Jurkat, Clone E6-1 (cell line): ENCODE measurements at places on chromosomes 2 and 18.

DNA sequence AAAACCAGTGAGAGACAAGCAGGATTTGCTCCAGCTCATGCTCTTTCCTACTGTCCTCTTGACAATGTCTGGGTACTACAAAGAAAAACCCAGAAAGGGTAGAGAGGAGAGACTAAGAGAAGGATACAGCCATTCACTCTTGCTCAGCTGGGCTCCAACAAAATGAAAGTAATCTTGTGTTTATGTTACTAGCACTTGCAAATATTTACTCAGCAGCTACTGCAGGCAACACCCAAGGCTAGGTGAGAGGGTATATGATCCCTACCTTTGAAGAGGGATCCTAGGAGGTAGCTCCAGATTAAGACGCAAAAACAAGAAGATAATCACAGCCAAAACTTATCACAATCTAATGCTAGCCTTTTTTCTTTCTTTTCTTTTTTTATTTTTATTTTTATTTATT is 329.6 kb upstream of the ACVR2A start:
- no peak for DNase-seq

DNA sequence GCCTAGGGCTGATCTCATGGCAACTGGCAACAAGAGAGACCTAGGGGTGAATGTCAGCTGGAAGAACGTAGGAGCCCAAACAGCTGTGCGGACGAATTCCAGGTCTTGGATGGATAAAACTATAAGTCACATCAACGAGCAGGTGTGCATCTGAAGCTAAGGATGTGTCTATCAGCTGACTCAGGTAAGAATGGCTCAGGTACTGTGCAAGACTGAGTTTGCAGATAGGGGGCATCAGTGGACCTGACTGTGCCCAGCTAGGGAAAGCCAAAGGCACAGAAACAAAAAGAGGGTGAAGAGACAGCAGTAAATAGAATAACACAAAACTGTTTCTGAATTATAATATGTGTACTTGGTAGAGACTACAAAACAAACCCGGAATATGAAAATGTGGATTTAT is 357.3 kb downstream of the ZEB2 start:
- peak; percentile 14 for DNase-seq

GRCh38 chr2:39947294-39948015 is 168.4 kb upstream of the THUMPD2 start:
- no peak for DNase-seq

DNA sequence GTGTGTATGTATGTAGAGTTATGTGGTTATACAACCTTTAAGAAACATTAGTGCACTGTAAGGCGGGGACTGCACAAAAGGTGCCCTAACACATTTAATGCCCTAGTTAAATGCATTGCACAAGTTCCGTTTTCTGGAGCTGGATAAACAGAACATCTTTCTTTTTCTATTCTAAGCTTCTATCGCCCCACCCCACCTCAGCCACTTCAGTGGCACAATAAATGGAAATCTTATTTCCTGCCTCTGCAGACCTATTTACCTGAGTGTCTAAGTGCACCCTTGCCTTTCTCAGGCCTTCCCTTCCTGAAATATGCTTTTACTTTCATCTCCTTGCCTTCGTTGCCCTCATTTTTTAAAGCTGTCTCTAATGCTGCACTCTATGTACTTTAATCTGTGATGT is 123.5 kb downstream of the TANC1 start:
- peak; percentile 28 for DNase-seq

DNA sequence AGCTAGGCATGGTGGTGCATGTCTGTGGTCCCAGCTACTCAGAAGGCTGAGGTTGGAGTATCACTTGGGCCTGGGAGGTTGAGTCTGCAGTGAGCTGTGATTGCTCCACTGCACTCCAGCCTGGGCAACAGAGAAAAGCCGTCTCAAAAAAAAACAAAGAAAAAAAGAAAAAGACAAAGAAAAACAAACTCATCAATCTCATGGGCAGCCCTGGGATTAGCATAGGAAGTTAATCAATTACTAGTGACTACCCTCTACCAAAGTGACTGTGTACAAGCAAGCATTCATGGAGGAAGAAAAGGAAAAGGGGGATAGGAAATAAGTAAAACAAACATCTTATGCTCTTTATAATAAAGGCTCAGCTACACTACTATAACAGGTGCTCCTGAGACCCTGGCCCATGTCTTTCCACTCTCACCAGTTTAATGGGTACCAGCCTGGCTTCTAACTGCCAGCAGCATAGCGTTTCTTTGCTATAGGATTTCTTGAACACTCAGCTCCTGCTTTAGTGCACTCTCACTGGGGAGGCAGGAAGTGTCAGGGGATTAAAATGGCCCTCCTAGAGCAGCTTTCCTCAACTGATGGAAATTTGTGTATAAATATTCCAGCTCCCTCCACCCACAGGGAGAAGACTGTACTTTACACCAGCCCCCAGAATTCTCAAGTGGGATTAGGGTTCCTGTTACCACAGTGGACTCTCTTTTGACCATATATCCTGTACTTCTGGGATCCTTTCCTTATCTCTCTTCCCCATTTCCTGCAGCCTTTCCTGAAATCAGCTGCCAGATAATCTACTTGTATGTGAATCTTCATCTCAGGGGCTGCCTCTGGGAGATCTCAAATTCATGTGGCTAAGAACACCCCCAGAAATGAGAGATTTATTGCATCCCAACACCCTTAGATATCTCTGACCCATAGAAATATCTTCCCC is 91.3 kb upstream of the GLS start:
- DNase-seq, result no peak

DNA sequence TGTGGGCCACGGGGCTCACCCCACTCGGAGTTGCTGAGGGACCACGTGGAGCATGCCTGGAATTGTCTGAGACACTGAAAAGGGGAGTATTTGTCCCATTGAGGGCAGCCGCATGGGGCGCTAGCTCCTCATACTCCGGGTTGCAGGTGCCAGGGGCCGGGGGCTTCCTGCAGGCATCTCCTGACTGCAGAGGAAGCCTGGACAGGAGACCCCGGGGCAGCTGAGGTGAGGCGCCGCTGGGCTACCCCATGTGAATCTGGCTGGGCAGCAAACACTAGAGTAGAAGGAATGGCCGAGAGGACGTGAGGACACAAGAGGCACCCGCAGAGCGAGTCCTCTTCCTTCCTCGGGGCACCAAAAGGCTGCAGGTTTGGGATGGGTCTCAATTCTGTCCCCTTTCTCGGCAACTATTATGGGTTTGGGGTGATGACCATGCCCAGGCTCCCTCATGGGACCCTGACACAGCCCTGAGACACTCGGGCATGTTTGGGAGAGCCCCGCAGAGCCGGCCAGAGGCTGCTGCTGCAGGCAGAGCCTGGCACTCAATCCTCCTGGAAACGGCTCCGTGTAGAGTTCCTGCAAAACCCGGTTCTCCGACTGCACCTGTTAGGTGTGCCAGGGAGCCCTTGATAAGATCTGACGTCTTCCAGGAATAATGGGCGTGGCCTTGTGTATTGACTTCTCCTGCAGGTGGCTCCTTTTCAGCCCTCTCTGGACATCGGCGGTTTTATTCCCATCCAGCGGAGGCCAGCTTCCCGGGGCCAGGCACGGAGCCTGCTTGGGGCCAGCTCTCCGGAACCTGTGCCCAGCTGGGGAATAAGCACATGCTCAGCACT is 77.0 kb downstream of the CTIF start:
- no peak for DNase-seq

DNA sequence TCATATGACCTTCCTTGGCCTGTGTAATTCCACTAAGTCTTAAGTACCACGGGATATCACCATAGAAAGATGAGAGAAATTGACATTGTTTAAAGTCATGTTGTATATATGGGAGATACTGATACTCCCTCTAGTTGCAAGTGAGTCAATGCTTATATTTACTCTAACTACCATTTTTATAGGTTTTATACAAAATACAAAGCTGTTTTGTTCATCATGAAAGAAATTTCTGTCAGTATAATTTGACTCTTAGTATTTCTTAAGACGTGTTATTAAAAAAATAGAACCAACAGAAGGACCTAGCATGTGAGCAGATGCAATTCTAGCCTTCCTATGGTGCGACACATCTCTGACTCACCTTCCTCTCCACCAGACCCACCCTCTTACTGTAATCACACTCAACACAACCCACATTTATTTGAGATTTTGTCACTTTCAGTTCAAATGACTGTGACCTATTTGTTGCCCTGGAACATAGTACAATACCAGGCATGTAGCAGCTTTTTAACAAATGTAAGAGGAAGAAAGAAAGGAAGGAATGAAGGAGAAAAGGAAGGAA is 453.1 kb downstream of the CMPK2 start:
- no peak for DNase-seq

- DNase-seq, result no peak
Measured at GRCh38 chr2:221235941-221236340, 336.2 kb downstream of the EPHA4 start.

- DNase-seq, result no peak
Measured at GRCh38 chr18:51361130-51361860, 163.8 kb upstream of the MEX3C start.

- DNase-seq, result no peak
Measured at GRCh38 chr2:31235504-31235902, 1.6 kb downstream of the EHD3 start.
